Neural crest cell (in vitro differentiated cells): ENCODE measurements at places on chromosomes 5 and 9.

- no peak for DNase-seq
Observed at GRCh38 chr5:125812651-125813050, 610.6 kb upstream of the GRAMD2B start.

DNA sequence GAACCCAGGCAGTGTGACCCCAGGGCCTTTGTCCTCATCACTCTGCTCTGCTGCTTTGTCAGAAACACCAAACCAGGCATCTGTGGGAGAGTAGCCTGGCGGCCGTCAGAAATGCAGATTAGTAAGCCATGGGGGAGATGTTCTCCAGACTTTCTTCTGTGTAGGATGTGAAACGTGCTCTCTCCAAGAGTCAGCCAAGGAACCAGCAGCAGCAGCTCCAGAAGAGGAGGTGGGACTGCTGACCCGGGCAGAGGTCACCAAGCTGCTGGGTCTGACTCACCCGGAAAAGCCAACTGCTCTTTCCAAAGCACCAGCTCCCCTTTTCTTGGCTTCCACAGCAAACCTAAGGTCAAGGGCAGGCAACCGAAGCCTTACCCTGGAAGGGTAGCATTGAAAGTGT, 14.4 kb upstream of the ABLIM3 start:
- DNase-seq: no peak

- DNase-seq: no peak
Observed at GRCh38 chr5:78367318-78367991, 7.0 kb downstream of the SCAMP1 start.

- DNase-seq: no peak
Observed at GRCh38 chr5:142342128-142342981, 17.5 kb upstream of the SPRY4 start.
